Liver (tissue), 10 donors: ENCODE measurements at places on chromosomes 16 and 17. TPM values are rescaled to one million over a fixed set of nuclear protein-coding genes. Genes with fewer than 3 reads are reported as not detected.

- no peak for DNase-seq
Measured at GRCh38 chr16:65816556-65816955, 549.9 kb upstream of the CDH5 start.

DNA sequence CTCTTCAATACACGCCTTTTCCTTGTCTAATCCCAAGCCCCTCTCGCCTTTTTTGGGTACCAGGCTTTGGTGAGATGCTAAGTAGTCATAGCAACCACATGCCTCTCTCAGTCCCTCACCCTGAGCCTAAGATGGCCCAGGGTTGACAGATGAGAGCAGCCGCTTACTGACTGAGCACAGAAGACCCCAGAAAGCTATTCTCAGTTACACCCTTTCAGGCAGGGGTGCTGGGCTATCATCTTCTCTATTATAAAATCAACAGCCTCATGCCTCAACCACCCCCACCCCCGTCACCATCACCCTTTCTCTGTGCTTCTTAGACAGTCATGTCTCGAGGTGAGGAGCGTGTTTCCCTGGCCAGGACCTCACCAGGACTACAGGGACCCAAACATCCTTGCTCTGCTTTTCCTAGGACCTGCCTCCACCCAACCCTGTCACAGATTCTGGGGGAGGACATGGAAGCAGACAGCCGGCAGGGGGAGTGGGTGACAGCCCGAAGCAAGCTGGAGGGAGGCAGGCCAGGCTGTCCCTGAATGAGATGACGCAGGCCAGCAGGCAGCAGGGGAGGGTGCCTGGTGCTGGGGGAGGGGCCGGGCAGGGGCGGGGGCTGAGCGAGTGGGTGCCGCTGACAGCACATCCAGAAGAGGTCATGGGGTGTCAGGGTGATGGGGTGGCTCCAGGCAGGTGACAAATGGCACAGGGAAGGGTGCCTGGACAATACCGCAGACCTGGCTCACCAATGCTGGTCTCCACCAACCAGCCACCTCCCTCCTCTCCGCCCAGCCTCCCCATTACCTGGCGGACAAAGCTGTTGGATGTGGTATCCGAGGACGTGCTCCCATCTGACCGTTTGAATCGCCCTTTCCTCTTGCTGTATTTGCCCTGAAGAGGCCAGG lies 3.1 kb downstream of the CACNB1 start:
- DNase-seq, result peak; percentile 49

GRCh38 chr16:30644334-30644830 lies 6.4 kb upstream of the PRR14 start:
- DNase-seq, result no peak

Gene E2F4
- total RNA-seq, result 107 TPM

- no peak for DNase-seq
Measured at GRCh38 chr16:48556913-48557351, 53.0 kb downstream of the N4BP1 start.

DNA sequence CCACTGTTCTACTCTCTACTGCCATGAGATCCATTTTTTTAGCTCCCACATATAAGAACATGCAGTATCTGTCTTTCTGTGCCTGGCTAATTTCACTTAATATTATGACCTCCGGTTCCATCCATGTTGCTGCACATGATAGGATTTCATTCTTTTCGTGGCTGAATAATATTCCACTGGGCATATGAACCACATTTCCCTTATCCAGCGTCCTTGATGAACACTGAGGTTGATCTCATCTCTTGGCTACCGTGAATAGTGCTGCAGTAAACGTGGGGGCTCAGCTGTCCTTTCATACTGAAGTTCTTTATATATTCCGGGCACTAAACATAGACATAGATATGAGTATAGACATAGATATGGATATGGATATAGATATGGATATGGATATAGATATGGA lies 109.3 kb upstream of the TNRC6C start:
- DNase-seq, result no peak

DNA sequence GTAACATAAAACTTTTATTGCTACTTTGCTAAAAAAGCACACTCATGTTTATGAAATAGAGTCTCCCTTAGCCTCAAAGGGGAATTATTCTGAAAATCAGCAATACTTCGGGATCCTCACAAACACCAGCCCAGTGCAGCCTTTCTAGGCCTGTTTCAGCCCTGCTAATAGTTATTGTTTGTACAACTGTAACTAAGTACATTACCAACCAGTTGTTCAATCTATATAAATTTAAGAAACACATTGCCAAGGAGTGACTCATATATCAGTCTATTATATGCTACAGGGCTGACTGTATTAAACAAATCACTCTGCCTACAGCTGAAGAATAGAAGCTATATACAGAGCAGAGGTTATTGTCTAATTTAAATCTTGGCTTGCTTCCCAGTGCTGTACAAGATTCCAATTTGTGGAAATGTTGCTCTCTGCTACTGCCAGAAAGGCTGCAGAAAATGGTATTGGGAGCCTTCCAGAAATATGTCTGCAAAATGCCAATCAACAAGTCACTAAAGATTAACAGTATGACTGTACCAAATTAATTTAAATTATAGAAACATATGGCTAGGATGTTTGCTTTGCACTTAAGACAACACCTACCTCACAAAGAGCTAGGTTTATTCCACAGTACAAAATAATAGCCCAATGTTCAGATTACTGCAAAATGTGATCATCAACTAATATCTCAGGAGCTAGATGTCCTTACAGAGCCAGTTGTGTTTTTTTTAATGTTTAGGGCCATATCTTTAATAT lies 49.7 kb downstream of the TOX3 start:
- DNase-seq, result no peak

GRCh38 chr16:57194512-57194911 lies 8.4 kb downstream of the RSPRY1 start:
- DNase-seq, result no peak

Gene POLR3K
- total RNA-seq, result 2.8 TPM

DNA sequence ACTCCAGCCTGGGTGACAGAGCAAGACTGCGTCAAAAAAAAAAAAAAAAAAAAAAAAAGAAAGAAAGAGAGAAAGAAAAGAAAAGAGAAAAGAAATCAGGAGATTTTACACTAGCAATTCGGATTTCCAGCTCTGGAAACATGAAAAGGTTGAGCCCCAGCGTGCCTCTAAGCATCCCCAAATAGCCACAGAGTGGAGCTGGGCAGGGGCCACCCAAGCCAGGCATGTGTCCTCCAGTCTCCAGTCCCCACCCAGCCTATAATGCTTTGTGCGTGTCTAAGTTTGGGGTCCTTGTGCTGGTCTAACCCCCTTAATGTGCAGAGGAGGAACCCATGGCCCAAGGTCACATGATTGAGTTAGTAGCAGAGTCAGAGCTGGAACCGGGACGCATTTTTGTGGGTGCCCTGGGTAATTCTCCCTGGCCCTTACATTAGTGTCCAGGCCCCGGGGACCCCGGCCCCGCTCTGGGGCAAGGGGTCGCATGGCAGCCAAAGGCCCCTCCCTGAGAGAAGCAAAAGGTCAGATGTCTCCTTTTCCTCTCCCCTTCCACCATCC lies 19.9 kb downstream of the ADAM11 start:
- DNase-seq, result no peak

Gene CCL17
- not detected for total RNA-seq

Gene MEIOB
- total RNA-seq, result not detected

Gene TCF25
- 98.8 TPM for total RNA-seq

Gene PNPO
- total RNA-seq, result 27.8 TPM

DNA sequence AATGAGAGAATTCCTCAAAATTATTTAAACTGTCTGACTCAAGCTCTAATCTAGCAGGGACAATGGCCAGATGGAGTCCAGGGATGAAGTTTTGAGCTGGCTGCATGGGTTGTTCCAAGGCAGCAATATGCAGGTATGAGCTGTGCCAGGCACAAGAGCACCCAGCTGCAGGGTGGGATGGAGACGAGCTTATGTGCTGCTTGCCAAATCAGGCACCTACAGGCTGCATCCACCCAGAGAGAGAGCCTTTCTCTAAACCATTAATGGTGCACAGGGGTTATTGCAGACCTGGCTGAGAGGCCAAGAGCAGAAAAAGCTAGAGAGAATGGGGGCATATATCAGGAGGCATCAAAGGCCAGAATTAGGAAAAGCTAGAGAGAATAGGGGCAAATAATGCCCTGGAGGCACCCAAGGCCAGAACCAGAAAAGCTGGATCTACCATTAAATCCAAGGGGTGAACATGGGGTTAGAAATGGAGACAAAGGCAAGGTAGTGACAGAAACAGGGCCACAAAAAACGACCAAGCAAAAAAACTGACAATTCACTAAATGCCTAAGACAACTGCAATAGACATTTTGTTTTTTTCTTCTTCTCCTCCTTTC lies 11.0 kb downstream of the KRT33A start:
- DNase-seq, result no peak

Gene PRR29
- 0.14 TPM for total RNA-seq

Gene FBXO31
- 14.3 TPM for total RNA-seq

GRCh38 chr17:77036136-77036840 lies 104.5 kb upstream of the SEC14L1 start:
- no peak for DNase-seq

DNA sequence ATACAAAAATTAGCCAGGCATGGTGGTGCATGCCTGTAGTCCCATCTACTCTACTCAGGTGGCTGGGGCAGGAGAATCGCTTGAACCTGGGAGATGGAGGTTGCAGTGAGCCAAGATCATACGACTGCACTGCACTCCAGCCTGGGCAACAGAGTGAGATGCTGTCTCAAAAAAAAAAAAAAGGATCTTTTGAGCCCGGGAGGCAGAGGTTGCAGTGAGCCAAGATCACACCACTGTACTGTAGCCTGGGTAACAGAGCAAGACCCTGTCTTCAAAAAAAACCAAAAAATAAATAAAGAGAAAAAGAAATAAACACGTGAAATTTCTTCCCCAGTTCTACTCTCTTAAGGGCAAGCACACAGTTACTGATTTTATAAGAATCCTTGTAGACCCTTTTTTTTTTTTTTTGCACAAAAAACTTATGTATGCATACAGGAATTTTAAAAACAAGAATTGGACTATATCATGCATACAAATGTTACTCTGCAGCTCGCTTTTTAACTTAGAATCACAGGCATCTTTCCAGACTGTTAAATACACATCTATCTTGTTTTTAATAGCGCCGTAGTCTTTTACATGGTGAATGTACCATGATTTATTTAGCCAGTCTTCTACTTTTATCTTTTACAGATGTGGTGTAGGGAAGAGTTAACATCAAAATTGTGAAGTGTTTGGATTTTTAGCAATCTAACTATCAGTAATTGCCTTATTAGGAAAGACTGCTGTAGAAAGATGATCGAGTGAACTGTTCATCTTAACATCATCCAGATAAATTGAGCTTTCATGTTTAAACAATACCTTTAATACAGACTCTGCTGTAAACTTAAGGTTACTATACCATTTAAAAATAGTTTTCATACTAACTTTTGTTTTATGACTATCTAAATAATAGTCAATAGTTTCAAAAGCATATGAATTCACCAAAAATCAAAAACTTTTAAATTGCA lies 14.6 kb downstream of the CDH3 start:
- no peak for DNase-seq

Gene SPATA22
- total RNA-seq, result 0.42 TPM

DNA sequence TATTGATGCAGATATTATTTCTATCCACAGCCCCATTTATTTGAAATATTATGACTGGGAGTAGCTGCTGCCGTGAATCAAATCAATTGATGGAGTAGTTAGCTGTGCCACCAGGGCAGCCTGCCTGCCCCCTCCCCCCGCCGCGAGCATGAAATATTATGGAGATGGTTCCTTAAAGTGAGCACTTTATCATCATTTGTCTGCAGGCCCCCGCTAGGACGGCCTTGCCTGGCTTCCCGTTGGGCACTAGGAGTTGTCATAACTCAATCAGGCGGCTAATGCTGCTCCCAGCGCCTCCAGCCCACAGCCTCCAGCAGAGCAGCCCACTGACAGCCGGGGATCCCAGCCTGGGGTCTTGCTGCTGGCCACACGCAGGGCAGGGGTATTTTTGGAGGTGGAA lies 173.9 kb downstream of the SALL1 start:
- DNase-seq, result no peak

GRCh38 chr17:83004791-83005380 lies 74.5 kb upstream of the METRNL start:
- DNase-seq, result peak; percentile 20

GRCh38 chr16:2016407-2016922 lies 3.1 kb upstream of the NPW start:
- DNase-seq, result no peak

Gene PYY
- not detected for total RNA-seq

DNA sequence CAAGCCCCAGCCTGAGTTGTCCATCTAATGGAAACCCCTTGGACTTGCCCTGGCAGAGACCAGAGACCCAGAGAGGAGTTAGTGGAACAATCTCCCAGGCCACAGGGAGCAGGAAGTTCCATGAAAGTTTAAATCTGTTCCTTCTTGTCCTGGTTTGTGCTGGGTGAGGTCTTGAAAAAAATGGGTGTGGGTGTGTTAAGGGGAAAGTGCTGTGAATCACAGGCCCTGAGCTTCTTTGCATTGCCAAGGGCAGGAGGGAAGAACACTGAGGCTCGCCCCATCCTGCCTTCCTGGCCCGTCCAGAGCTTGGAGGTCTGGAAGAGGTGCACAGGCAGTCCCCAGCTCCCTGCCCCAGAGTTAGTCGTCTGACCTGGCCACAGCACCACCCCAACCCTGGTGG lies 2.3 kb downstream of the ADORA2B start:
- no peak for DNase-seq

Gene VASN
- 19.7 TPM for total RNA-seq

DNA sequence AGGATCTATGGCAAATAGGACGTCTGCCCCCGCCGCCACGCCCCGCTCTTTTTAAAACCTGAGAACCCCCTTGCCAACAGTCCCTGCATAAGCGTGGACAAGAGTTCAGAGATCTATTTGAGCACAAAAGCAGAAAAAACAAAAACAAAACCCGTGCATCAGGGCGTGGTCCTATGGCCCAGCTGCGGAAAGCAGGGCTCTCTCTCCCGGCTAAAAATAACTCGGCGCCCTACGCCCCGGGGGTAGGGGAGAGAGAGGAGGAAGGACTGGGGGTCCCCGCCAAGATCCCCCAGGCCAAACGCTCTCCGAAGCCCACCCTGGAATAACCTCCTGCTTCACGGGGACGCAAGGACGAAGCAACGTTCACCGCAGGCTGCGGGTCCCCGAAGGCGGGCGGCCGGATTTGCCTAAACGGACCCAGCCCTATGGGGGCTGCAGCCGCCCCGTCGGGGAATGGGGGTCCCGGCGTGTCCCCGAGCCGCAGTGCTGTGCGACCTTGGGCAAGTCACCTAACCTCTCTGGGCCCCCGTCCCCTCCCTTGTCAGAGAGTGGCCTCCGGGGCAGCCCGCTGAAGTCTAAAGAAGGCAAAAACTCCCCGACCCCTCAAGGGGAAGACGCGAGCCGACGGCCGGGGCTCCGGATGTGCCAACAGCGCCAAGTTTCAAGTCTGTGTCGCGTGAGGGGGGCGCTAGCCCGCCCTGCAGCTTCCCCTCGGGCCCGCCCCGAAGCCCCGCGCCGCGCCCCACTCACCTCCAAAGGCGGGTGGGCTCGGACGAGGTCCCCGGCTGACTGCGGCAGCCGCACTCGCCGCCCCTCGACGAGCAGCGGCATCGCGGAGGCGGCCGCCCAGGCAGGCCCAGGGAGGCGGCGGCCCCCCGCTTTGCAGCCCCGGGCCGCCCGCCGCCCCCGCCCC lies 477 bp downstream of the NTAN1 start:
- DNase-seq, result no peak

Gene EVPL
- total RNA-seq, result 0.33 TPM
